ENCODE measurements at places on chromosomes 2 and 18. TPM values are rescaled to one million over a fixed set of nuclear protein-coding genes. Genes with fewer than 3 reads are reported as not detected.
A peak's percentile ranks its signal among the peaks of the same experiment; 100 is the strongest.

DNA sequence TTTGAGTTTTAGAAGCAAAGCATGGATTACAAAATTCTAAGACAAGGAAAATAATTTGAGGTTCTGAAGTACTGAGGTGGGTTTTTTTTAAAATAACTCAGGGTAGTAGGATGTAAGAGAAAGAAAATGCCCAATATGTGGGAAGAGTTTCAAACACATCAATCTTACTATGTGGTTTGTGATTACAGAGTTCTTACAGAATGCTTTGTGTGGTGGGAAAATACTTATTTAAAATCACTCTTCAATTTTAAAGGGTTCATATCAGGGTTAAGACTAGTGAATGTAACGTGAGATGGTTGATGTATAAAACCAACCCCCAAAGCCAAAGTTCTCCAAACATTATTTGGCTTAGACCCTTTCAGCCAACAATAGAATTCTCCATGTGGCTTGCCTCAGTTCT lies 173.5 kb downstream of the UBE2E3 start:
- DNase-seq: no peak

DNA sequence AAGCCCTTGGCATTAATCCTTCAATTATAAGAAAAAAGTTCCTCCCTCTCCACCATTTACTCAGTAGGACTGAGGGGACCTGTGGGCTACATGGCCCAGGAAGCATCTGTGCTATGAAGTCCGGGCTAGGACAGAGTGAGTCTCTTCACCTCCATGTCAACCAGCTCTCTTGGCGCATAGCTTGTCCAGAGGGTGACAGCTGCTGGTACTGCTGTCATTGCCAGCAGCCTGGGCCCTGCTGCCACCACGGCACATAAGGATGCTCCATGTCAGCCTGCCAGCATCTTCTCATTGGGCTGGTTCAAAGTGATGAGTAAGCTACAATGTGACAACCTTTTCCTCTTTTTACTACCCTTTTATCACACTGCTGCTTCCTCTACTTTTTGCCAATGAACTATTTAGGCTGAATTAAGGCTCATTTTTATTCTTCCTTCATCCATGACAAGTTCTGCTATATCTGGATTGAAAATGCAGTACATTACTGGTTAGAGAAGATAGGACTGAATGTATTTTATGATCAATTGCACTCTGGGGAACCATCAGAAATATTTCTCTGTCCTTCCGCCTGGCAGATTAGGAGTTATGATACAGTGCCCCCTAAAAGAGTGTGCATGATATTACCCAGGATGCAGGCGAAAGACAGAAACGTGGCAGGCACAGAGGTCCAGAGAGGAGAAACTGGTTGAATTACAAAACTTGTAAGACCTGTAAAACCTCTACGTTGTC lies 258.9 kb upstream of the TNP1 start:
- DNase-seq: no peak

DNA sequence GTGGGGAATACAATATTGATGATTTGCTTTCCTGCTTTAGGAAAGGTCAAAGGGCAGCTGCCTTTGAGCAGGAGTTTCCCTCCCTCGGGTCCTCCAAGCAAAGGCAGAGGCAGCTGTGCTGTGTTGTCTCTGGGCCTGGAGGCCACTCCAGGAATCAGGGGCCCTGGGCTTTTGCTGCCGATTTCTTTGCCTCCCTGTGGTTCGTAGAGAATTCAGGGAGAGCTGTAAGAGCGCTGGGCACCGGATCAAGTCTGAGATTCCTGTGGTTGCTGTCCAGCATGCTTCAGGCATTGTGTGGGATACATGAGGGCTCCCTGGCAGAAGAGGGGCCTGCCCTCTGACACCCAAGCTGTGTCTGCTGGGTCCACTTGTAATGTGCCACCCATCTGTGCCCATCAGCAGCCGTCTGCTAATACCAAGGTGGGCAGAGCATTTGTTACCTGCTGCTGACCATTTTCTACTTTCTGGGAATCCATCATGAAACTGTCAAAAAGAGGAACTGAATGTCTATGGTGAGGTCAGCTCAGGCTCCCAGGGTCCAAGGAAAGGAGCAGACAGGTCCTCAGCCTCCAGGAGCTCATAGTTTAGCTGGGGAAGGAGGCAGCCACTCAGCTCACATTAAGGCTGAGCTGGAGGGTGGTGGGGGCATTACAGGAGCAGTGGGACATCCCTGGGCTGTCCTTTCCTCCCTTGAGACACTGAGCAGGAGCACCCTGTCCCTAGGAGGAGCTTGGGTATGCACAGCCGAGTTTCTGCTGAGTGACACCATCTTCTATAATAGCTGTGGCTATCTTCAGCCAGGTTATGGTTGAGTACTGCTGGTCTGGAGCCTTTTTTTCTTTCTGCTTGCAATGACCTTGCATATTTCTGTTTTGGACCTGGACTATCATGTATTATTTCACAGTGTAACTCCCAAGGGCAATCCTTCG lies 68.5 kb downstream of the CTIF start:
- DNase-seq: no peak

DNA sequence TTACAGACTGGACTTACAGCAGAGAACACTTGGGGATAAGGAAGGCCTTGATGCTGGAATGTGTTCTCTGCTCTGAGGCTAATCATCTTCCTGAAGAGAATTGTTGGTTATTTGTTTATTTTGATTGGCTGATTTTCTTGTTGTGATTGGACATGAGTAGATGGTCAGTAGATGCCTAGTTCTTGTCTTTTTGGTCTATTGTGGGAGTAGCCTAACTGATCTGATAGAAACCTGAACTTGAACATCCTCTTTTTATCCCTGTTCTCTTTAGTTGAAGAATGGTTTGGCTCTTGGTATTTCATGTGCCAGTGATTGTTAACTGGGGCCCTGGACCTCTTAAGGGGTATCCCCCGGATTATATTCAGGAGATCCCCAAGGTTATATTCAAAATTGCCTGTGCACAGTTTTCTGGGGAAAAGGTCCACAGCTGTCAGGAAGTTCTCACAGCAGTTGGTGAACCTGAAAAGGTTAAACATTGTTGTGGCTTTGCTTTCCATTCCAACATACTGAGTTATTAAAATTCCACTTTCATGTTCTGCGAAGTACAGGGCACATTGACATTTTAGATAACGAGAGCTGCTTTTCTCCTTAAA lies 13.6 kb downstream of the TWSG1 start:
- DNase-seq: no peak

DNA sequence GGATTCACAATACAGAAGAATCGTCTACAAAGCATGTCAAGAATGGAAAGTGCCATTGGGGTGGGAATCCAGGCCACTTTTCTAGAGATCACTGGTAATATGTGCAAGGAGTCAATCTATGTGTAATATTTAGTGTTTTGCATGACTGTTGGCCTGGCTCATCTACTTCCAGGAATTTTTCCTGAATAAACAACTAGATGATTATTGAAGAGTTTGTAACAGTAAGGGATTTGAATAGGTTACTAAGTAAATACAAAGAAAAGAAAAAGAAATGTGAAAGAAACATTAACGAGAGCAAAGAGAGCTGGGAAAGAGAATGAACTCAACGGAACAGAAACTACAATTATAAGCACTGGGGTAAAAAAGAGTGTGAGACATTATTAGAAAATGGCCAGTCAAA lies 406.0 kb downstream of the TGIF1 start:
- DNase-seq: no peak

- no peak for DNase-seq
Observed at GRCh38 chr2:9720352-9721093, 89.7 kb upstream of the YWHAQ start.

- no peak for DNase-seq
Observed at GRCh38 chr2:28567061-28567471, 71.2 kb downstream of the PLB1 start.

- no peak for DNase-seq
Observed at GRCh38 chr2:241141214-241141770, 8.0 kb downstream of the PASK start.

DNA sequence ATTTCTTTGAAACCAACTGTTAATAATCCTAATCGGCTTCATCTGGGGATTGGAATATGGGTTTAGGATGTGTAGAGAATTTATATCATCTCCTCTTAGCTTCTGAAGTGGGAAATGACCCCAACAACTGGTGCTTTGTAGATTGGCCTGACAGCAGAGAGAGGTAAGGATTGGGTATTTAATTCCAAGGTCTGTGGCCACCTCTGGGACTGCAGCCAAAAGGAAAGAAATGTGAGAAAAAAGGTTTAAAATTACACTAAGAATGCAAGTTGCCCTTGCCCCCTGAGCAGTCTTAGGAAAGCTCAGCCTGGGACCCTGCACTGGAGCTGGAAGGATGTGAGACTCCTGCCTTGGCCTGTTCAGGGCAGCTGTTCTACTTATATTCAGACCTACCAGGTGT lies 157.1 kb downstream of the FTCDNL1 start:
- no peak for DNase-seq

GRCh38 chr2:46003903-46004473 lies 293.2 kb upstream of the EPAS1 start:
- no peak for DNase-seq

DNA sequence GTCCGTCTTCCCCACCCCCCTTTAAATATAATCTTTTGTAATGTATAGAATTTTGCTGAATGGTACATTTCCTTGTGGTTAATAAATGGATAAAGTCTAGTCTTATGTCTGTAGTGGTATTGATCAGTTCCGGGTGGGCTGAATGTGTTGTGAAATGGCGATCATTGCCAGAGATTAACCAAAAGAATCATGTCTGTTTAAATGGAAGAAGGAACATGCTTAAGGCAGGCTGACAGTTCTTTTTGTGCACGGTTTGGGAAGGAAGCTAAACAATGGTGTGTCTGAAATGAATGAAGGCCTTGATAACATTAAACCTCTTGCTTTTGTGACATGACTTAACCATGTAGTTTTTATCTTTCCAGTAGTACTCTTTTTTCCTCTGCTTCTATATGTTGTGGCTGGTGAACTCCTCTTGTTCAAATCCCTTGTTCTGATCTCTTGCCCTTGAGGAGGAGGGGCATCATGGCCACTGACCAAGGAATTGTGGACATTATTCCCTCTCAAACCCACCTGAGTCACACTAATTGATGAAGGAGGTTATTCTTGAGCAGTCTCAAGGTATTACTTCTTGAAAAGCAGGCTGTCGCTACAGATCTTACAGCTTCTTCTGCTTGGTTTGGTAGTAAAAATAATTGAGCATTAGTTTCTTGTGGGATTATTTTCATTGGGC lies 1.7 kb downstream of the ACVR2A start:
- no peak for DNase-seq

- no peak for DNase-seq
Observed at GRCh38 chr18:55415258-55415871, 172.6 kb downstream of the TCF4 start.

DNA sequence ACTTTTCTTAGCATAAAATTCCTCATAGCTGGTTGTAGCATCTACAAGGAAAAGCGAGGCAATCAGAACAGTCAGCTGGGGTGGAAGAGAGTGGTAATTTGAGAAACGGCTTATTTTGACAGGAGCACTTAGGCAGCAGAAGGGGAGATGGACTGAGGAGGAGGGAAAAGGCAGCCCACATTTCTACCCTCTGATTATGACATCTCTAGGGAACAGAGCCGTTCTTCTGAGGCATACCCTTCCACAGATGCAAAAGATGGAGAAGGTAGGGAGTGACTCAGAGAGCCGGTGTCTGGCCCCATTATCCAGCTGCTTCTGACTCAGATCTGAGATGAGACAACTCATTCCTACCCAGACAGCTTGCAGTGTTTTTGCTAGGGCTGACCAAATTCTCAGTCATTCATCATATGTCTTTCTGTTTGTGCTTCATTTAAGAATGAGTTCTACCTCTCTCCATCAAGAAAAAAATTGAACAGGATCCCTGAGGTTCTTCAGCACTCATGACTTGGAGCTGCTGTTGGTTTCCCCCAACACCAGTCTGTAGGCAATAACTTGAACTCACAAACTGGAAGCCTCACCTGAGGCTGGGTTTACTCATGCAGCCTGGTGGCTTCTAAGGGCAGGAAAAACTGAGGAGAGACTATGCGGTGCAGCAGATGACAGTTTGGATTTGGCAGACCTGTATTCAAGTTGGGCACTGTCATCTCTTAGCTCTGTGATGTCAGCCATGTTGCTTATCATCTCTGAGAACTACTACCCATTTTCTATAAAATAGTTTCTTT lies 15.9 kb upstream of the SEC11C start:
- DNase-seq: no peak

DNA sequence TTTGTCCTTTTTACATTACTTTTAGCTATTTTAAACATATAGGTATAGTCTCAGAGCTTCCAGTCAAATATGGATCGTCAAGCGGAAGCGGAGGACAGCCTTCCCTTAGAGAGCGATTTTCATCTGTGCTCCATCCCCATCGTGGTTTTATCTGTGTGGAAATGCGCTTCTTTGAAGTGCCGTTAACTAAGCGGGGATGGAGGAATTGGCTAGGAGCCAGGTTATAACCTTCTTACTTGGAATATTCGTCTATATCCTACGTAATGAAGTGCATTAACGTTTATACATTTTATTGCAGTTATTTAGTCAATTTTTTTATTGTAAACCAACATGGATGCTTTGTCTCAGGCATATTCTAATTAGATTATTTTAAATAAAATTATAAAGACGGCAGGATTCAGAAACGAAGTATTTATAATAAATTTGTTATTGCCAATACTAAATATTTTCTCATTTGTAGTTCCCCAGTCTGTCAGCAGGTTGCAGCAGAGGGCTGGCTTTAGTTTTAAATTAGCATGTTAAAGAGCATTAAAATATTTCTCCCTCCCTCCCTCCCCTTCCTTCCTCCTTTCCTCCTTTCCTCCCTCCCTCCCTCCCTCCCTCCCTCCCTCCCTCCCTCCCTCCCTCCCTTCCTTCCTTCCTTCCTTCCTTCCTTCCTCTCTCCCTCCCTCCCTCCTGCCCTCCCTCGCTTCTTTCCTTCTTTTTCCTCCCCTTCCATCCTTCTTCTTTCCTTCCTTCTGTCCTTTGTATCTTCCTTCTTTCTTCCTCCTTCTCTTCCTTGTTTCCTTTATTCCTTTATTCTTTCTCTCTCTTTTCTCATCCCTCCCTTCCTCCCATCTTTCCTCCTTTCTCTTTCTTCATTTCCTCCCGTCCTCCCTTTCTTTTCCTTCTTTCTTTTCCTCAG lies 80.6 kb upstream of the DOCK10 start:
- DNase-seq: no peak

DNA sequence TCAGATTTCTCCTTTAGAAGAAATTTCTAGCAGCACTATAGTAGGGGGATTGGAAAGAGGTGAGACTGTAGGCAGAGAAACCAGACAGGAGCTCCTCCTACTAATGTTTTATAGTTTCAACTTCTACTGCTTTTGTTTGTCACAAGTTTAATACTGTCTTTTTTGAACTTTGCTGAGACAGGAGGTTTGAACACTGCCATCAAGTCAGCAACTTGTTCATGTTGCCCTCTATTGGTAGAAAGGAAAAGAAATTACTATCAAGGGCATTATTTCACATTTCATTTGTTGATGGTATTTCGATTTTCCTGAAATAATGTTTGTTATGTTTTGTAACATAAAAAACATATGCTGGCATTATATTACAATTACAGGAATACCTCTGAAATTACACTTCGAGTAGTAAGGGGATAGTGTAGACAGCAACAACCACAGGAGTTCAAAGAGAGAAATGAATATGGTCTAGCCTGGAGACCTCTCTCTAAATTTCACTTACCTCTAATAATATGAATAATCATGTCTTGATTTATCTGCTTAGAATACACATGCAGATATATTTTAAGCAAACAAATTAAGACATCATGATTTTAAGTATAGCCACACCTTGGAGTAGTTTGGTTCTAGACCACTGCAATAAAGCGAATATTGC lies 12.4 kb upstream of the CCDC88A start:
- DNase-seq: no peak

GRCh38 chr18:79400091-79400590 lies 4.4 kb downstream of the NFATC1 start:
- no peak for DNase-seq

- peak; percentile 45 for DNase-seq
Observed at GRCh38 chr2:20282916-20283592, 58.1 kb upstream of the SDC1 start.

GRCh38 chr2:127683757-127684156 lies 8.4 kb upstream of the LIMS2 start:
- DNase-seq: no peak

Gene MOGAT1
- polyA plus RNA-seq: not detected

Gene DTNA
- polyA plus RNA-seq: 8.9 TPM

Gene SPP2
- not detected for polyA plus RNA-seq
